HTR-8/SVneo (cell line): ENCODE measurements at places on chromosomes 16 and 17.
A peak's percentile ranks its signal among the peaks of the same experiment; 100 is the strongest.

DNA sequence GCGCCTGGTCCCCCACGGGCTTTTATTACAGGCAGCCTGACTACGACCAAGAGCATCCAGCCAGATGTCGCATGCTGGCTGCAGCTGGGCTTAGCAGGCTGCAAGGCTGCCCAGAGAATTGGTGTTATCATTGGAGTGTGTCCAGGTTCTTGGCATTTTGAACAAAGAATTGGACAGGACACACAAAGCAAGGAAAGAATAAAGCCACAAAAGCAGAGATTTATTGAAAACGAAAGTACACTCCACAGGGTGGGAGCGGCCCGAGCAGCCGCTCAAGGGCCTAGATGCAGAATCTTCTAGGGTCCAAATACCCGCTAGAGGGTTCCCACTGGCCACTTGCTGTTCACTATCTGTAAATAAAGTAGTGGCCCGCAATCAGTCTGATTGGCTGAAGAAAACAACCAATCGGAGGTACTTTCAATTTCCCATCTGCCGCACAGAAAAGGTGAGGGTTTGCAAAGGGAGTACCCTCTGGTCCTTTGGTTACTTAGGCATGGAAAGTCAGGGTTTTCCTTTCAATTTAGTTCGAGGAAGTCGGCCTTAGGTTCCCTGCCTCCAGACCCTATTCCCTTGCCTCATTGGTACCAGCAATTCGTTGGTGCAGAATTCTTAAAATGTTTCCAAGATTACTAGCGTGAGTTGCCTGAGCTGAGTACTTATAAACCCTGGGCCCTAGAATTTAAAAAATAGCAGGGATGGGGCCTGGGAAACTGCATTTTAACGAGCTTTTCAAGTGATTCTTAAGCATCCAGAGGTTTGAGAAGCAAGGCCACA lies 38.5 kb upstream of the CNEP1R1 start:
- DNase-seq = no peak

DNA sequence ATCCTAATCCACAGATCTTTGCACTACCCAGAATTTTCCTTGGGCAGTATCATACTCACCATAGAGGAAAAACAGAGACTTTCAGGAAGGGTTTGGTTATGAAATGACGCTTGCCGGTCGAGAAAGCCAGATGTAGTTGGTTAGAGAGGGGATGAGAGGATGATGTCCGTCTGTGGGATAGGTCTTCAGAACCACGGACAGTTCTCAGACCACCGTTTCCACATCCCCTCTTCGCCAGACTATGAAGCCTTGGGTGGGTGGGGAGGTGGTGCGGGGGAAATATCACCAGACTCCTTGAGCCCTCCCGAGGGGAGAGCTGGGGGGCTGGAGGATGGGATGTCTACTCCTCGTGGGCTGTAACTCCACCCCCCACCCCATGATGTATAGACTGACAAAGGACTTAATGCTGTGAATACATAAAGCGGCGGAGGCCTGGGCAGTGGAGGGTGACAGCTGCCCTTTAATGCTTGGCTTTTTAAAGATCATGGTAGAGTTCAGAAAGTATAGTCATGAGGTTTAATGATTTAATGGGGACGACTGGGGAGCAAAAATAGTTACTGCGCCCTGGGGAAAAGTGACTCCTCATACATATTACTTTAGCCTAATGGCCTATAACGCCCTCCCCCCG lies 96.6 kb downstream of the MRM1 start:
- DNase-seq = peak; percentile 41

- DNase-seq = no peak
These were observed 2.7 kb upstream of the TRAF7 start for GRCh38 chr16:2152695-2153506.

DNA sequence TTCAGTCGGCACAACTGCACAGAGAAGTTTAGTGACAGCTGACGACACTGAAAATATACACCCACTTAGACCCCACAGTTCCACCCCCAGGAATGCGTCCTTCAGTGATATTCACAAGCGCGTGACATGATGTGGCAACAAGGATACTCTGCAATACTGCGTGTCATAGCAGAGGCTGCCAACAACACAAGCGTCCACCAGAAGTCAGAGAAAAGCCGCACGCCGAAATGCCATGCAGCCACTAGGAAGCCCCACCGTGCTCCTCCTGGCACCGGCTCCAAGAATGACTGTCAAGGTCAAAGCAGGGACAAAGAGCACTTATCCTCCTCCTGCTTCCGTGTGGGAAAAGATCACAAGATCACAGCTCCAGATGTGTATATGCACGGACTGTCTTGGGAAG lies 3.5 kb downstream of the ATP2A3 start:
- DNase-seq = no peak

DNA sequence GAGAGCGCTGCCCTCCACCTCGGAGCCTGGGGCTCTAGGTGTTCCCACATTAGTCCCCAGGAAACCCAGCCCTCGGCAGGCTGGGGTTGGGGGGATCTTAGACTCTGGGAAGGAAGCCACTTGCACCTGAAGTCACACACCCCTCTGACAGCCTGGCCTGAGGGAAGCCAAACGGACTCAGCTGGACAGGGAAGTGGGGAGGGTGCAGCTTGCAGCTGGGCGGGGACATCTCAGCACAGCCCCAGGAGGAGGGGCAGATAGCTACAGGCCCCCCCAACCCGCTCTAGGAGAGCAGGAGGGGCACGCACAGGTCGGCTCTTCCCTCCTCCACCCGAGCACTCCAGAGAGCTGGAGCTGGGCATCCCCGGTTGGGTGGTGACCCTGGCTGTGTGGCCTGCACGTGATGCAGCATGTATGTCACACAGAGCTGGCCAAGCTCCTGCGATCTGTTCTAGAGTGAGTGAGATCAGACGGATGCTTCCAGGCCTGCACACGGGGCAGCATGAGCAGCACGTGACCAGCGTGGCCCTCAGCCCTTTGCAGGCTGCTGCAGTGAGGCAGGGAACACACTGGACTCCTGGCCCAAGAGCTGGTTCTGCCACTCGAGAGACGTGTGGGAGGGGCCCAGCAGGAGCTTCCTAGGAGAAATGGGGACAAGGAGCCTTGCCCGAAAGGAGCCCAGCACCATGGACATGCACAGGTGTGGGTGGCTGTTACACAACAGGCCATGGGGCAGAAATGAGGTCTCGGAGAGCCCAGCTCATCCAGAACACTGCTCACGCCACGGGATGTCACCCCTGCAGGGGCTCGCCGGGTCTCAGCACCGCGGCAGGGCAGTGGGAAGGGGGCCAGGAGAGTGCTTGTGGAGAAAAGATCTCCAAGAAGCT lies 15.4 kb downstream of the KIFC3 start:
- no peak for DNase-seq

GRCh38 chr17:6699997-6700947 lies 12.9 kb downstream of the SLC13A5 start:
- DNase-seq = no peak

DNA sequence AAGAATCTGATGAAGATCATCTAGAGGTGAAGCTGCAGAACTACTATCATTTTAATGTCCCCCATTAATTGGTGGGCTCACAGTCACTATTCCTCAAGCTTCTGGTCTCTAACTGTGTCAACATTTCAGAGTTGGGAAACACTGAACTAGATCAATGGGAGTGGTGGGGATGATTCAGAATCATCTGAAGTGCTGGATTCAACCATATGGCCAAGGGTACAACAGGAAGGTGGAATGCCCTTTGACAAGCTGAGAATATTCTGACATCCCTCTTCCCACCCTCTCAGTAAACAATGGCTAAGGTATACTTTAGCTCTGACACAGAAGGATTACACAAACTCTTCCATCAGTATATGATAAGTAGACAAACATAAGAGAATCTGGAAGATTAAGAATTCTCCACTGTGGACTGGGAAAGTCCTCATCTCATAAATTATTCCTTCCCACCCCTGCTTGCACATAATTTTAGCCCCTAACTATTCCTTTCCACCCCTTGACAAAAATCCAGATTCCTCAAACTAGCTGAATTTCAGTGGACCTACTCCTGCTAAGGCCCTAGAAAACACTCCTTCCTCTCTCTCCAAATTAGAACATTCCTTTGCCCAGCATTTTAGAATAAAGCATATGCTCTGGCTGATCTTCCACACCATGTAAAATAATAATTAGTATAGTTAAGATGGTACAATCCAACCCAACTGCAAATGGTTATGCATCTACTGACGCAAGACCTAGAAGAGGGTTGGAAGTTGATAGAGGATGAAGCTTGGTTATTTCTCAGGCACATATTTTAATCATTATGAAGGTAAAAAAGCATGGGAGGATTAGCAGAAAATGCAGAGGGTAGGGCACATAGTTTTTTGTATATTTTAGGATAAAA lies 16.3 kb upstream of the RFFL start:
- no peak for DNase-seq

DNA sequence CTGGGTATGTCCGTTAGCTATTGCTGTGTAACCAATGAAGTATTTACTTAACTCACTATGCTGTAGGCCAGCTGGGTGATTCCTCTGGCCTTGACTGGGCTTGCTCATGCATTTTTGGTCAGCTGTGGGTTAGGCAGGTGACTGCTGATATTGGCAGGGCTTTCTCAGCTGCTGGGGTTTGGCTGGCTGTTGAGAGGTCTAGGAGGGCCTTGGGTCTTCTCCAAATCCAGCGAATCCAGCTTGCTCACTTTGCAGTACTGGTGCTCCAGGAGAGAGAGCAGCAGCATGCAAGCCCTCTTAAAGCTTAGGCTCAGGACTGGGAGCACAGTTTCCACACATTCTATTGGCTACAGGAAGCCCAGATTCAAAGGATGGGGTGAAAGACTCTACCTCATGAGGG lies 270.1 kb downstream of the PHKB start:
- no peak for DNase-seq

GRCh38 chr17:43515656-43516055 lies 30.5 kb downstream of the ETV4 start:
- no peak for DNase-seq

GRCh38 chr17:4518901-4519300 lies 20.2 kb downstream of the SPNS2 start:
- no peak for DNase-seq

GRCh38 chr16:11140098-11140375 lies 116.0 kb downstream of the SOCS1 start:
- no peak for DNase-seq

DNA sequence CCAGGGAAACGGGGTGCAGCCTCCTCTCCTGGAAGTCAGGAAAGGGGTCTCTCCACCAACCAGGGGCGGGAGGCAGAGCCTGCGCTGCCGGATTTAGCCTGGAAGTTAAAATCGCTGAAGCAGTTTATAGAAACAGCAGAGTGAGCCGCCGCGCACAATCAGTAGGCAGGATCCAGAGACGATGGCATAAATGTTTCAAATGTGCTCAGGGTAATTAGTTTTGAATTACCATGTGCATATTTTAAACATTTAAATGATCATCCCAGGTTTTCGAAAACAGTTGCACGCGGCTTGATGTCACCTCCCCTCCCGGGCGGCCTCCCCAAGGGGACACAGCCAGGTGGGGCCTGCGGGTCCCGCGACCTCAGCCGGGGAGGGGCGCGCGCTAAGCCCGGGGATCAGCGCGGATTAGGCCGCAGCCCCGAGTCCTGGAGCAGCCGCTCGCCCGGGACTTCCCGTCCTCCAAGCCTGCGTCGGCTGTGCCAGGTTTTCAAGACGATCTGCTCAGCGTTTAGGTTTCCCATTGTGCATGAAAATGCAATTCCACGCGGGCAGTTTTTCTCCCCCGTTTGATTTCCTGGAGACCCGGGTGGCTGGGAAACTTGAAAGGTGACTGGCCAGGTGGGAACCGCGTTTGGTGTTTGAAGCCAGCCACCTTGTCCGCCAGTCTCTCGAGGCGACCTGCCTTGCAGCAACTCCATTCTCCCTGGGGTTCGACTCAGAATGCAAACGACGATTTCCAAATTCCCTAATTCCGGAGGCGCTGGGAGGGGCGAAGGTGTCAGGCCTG lies 78.3 kb downstream of the RPA1 start:
- DNase-seq = no peak

- no peak for DNase-seq
These were observed 1.2 kb downstream of the RASD1 start for GRCh38 chr17:17494870-17495535.

- DNase-seq = peak; percentile 62
These were observed 129.9 kb downstream of the RAP1GAP2 start for GRCh38 chr17:2926019-2926650.

- no peak for DNase-seq
These were observed 85.9 kb downstream of the EMP2 start for GRCh38 chr16:10494343-10495030.

- no peak for DNase-seq
These were observed 1.5 kb upstream of the PVALEF start for GRCh38 chr17:81163703-81164370.

GRCh38 chr16:80509872-80510271 lies 30.9 kb upstream of the DYNLRB2 start:
- DNase-seq = no peak

- no peak for DNase-seq
These were observed 16.5 kb downstream of the RGS11 start for GRCh38 chr16:259226-259625.

DNA sequence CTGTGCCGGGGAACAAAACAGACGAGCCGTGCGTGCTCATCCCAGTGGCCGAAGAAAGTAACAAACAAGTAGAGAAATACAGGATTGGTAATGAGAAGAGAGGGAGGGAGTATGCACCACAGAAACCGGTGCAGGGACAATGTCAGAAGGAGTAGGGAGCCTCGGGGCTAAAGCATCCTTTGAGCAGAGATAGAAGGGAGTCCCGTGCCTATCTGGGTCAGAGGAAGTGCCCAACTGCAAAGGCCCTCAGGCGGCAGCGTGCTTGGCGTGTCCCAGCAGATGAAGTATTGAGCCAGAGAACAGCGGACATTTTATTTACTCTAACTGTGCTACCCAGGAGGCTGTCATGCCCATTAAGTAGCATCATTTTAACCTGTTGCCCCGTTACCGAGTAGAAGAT lies 114.9 kb upstream of the CACNG5 start:
- DNase-seq = no peak
